ENCODE measurements at places on chromosomes 16 and 17. TPM values are rescaled to one million over a fixed set of nuclear protein-coding genes. Genes with fewer than 3 reads are reported as not detected.

The PSMC5 gene
- total RNA-seq, result 143 TPM

GRCh38 chr17:73947966-73948355 lies 255.5 kb upstream of the RPL38 start:
- H3K4me1 ChIP-seq, result peaks cover 4% of the 10 kb centered on the region
- DNase-seq, result no peak
- H3K27ac ChIP-seq, result no peak overlapping the region

DNA sequence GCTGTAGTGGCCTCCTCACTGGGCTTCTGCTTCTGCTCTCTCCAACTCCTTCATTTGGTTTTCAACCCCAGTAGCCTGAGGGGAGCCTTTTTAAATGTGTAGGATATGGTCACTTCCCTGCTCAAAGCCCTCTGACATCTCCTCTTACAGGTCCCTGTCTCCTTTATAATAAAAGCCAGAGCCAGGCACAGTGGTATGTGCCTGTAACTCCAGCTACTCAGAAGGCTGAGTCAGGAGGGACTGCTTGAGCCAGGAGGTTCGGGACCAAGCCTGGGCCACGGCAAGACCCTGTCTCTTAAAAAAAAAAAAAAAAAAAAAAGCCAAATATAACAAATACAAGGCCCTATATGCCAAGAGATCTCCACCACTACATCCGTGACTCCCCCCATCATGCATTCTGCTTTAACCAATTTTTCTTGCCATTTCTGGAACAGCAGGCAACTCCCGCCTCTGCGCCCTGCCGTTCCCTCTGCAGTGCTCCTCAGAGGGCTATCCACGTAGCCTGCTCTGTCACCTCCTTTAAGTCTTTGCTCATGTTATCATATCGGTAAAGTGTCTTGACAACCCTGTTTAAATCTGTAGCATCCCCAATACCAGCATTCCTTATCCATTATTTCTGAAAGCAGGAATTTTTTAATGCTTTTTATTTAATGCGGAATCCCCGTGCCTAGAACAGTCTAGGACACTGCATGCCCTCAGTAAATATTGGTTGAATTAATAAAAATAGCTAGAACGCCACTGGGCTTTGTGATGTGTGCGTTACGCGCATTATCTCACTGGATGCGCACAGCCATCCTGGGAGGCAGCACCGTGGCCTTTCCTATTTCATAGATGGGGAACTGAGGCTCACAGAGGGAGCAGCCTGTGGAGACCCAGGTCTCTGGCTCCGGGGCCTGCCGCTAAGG lies 9.5 kb downstream of the ZNF771 start:
- peaks cover 11% of the 10 kb centered on the region for H3K4me1 ChIP-seq
- H3K4me3 ChIP-seq, result peak overlapping the region; percentile 68
- DNase-seq, result no peak
- no peaks in the 10 kb centered on the region for H3K27me3 ChIP-seq
- peaks cover 4% of the 10 kb centered on the region for H3K36me3 ChIP-seq

GRCh38 chr17:64340557-64340956 lies 50.1 kb downstream of the PECAM1 start:
- H3K27ac ChIP-seq, result no peak overlapping the region
- H3K4me3 ChIP-seq, result no peak overlapping the region
- peaks cover 30% of the 10 kb centered on the region for H3K4me1 ChIP-seq
- no peaks in the 10 kb centered on the region for H3K36me3 ChIP-seq
- DNase-seq, result no peak
- H3K27me3 ChIP-seq, result no peaks in the 10 kb centered on the region

DNA sequence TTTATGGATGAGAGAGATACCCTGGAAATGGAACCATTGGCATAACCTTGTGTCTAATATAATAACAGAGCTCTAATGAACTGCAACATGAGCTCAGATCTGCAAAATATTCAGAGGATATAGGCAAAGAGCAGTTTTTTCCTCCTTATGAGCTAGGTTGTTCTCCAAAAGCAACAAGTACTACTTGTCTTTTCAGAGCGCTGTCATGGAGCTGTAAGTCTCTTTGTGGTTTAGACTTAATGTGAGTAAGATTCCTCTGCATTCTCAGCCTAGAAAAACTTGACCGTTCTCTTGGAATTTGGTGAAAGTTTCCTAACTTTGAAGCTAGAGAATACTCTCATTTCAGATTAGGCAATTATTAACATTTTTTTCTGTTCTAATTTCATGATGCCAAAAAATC lies 85.2 kb downstream of the FTO start:
- H3K4me1 ChIP-seq, result peaks cover 39% of the 10 kb centered on the region
- DNase-seq, result no peak
- H3K27me3 ChIP-seq, result no peaks in the 10 kb centered on the region
- H3K4me3 ChIP-seq, result no peak overlapping the region
- no peaks in the 10 kb centered on the region for H3K36me3 ChIP-seq

GRCh38 chr16:22375117-22375962 lies 921 bp upstream of the CDR2 start:
- no peaks in the 10 kb centered on the region for H3K27me3 ChIP-seq
- H3K4me3 ChIP-seq, result peak overlapping the region; percentile 94
- H3K36me3 ChIP-seq, result peaks cover 21% of the 10 kb centered on the region
- peaks cover 15% of the 10 kb centered on the region for H3K4me1 ChIP-seq
- no peak for DNase-seq

GRCh38 chr17:14352136-14352535 lies 51.3 kb downstream of the HS3ST3B1 start:
- no peak overlapping the region for H3K4me3 ChIP-seq
- H3K36me3 ChIP-seq, result peaks cover 6% of the 10 kb centered on the region
- no peak for DNase-seq

GRCh38 chr16:13036600-13036999 lies 135.2 kb downstream of the SHISA9 start:
- H3K4me1 ChIP-seq, result no peaks in the 10 kb centered on the region
- no peaks in the 10 kb centered on the region for H3K36me3 ChIP-seq
- no peak for DNase-seq
- no peak overlapping the region for H3K4me3 ChIP-seq
- H3K27ac ChIP-seq, result no peak overlapping the region

Data from naive thymus-derived CD8-positive, alpha-beta T cell (primary cell).